Stimulated activated CD4-positive, alpha-beta T cell treated with anti-CD3 and anti-CD28 coated beads, Interleukin-15, amount 100 ng/mL, for 24 hours (primary cell): ENCODE measurements at places on chromosomes 16 and 17.

DNA sequence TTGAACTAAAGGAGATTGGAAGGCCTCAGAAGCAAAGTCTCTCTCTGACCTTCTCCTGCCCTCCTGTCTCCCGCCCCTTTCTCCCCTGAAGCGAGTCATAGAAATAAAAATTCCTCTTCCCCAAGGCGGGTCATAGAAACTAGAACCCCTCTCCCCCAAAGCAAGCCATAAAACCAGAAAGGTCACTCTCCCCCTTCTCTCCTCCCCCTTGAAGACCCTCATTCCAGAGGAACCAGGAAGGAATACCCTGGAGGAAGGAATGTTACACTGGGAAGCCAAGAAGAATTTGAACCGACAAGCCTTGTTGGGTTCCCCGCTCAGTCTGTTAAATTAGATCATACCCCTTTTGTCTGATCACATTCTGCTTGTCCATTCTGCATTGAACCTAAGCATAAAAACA is 2.7 kb upstream of the GJC1 start:
- no peak for DNase-seq

GRCh38 chr17:19728084-19728495 is 11.7 kb upstream of the SLC47A2 start:
- no peak for DNase-seq

GRCh38 chr16:65843941-65844340 is 522.5 kb upstream of the CDH5 start:
- DNase-seq: no peak

DNA sequence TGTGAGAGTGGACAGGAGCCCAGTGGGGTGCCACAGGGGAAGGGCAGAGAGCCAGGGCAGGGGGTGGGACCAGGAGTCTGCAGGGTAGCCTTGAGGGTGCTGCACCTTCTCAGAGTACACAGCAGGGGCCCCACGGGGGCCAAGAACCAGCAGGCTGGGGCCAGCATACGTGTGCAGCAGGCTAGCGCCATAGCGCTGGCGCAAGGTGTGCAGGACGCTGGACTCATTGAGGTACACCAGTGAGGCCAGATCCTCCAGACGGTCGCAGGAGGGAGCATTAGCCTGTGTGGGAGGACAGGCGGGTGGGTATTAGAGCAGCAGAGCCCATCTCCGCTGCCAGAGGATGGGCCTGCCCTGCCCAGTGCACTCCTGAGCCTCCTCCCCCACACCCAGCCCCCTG is 58.8 kb downstream of the MYO18A start:
- DNase-seq: no peak

GRCh38 chr16:76541070-76541469 is 263.9 kb downstream of the CNTNAP4 start:
- no peak for DNase-seq

DNA sequence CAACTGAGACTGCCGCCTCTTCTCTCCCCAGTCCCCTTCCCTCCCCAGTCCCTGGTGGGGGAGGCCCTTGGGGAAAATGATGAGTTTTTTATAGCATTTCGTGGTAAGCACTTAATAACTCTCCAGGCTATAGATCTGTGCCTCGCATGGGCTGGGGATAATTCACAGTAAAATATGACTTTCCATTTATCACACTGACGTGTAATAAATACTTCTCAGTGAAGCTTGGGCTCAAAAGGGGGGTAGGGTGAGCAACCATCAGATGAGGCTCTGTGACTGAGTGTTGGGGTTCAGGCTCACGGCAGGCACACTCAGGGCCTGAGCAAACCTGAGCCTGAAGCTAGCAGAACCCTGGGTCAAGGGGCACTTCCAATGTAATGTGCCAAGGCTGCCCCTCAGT is 101.6 kb downstream of the CCT6B start:
- DNase-seq: peak; percentile 28

GRCh38 chr16:50532576-50532975 is 15.6 kb upstream of the NKD1 start:
- DNase-seq: no peak

DNA sequence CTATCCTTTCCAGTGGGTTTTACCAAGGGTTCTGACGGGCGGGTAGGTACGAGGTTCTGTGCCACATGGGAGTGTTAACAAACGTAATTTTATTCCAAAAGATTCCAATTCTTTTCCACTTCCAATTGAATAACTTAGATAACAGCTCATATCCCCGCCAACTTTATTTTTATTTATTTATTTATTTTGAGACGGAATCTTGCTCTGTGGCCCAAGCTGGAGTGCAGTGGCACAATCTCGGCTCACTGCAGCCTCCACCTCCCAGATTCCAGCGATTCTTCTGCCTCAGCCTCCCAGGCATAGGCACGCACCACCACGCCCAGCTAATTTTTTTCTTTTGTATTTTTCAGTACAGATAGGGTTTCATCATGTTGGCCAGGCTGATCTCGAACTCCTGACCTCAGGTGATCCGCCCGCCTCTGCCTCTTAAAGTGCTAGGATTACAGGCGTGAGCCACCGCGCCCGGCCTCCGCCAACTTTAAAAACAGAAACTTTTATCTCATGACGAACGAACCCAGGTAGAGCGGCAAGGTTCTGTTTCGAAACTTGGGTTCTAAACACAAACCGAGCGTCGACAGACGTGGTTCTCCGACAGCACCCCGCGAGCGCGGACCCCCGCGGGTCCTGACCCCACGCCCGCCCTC is 613 bp downstream of the ECI1 start:
- peak; percentile 59 for DNase-seq

DNA sequence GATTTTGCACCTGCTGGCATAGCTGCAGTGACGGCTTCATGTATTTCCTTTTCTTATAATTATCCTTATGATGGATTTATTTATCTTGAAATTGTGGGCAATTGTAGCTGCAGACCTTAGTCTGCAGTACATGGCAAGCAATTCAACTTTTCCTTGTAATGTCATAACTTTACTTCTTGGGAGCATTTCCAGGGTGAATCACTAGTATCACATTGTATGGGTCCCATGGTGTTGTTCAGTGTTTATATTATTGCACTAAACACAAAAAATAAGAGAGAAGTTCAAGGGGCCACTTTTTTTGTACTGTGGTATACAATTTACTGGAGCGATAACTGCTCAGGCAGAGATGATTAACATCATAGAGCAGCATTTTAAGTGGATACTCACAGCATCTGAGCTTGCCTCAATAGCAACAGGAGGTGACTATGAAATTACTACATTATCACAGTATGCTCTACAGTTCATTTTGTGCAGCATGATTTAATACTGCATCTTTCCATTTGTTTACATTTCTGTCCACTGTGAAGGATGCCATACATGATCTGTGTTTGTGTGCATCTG is 169.5 kb downstream of the STX8 start:
- DNase-seq: no peak

DNA sequence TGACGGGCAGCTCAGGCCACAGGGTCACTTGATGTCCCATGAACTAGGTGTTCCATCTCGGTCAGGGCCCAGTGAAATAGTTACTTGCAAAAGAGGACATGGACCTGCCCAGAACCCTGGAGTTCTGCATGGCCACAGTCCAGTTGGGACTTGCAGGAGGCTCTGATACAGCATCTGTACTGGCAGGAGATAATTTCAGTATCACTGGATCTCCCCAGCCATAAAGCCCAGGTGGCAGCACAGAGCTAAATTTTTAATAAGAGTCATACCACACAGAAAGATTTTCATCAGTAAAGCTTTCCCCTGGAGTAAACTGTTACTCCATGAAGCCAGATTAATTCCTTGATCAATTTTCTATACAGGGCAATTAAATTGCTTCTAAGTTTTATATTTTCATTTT is 18.0 kb upstream of the SLC16A5 start:
- DNase-seq: no peak

GRCh38 chr17:16217002-16217635 is at the start of gene PIGL:
TSS of gene PIGL (plus strand) at chr17:16217210. CDS start at chr17:16217227, 17 bp downstream.
- peak; percentile 92 for DNase-seq

DNA sequence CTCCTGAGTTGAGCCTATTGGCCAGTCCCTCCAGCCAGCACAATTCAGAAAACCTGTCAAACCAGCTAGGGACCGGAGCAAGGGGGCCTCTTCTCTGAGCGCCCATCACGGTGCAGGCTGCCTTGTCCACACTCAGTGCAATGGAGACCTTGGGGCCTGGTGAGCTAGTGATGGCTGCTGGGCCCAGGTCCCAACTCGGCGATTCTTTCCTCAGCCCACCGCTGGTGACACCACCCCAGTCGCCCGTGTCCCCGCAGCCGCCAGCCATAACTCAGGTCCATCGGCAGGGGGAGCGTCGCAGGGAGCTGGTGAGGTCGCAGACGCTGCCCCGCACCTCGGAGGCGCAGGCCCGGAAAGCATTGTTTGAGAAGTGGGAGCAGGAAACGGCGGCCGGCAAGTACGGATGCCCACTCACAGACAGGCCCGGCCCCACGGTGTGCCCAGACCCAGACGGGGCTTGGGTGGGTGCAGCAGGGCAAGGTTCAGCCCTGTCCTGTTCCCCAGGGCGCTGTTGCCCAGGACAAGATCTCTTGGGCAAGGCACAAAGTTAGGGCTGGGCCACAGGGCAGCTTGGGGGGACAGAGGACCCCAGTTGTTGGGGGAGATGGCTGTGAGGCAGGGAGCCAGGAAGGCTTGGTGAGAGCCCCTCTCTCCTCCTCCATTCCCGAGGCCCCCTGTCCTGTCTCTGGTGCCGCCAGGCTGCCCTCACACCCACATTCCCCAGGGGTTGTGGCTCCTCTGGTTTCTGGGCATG is 10.8 kb downstream of the SMTNL2 start:
- DNase-seq: peak; percentile 66

DNA sequence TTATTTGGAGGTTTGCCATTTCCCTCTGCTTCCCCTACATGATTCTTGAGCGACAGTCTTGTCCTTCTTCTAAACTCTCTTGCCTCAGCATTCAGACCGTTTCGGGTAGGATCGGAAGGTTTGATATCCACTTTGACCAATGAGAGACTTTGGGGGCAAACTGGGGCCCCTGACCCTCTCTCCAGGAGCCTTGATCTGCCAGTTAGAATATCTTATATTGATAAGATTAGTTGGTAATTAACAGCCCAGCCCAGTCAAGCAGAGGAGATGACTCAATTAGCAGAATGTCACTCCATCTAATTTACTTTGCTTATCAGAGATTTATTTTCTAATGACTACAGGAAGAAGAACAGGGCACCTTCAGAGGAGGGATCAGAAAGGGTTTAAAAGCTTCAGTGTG is 532.8 kb downstream of the XYLT1 start:
- no peak for DNase-seq

- DNase-seq: no peak
These were observed 496.9 kb upstream of the ZFHX3 start for GRCh38 chr16:73544826-73545225.

- DNase-seq: no peak
These were observed 37.7 kb downstream of the BAHCC1 start for GRCh38 chr17:81432941-81433340.

- DNase-seq: no peak
These were observed 74.8 kb upstream of the CLEC18B start for GRCh38 chr16:74496054-74496453.

DNA sequence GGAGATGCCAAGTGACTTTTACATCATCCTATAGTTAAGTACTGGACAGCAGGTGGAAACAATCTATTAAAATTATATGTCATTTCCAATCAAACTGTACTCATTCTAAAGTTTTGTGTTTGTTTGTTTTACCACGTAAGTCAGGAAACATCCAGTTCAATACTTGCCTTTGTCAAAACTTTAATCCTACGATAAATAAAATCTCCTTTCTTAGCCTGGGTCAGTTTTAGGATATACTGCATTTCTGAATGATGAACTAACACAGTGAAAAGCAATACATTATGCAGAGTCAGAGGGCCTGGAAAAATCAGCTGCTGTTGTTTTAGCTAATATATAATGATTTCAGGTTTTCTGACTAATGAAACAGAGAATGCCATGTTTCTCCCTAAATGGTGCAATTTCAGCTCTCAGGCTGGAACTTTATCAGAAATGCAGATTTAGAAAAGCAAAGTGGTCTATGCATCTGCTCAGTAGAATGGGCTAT is 756.4 kb downstream of the CDH11 start:
- DNase-seq: no peak

- DNase-seq: peak; percentile 70
These were observed at the start of gene ORAI3 for GRCh38 chr16:30948667-30949649. TSS of gene ORAI3 (plus strand) at chr16:30949068. CDS start at chr16:30949290, 222 bp downstream.

DNA sequence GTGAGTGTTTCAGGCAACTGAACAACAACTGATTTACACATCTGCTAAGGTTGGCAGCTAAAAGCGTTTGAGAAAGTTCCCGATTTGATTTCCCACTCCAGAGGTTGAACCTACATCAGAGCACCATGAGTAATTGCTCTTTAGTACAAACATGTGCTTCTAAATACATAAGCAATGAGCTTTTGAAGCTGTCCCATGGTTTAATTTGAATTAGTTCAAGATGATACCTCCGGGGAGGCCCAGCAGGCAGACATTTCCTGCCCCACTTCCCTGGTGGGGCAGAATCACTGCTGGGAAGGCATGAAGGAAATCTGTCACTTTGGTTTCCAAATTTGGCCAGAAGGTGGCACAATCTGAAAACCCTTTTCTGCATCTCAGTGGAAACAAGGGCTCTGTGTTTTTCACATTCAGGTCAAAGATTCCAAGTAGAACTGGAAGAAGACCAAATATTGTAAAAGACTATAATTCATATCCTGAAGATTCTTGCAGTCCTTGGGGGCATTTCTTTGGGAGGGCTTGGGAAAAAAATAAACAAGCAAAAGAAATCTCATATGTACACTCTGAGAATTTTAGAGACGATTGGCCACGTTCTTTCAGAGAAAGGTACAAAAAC is 176.2 kb upstream of the FAM20A start:
- DNase-seq: peak; percentile 12

DNA sequence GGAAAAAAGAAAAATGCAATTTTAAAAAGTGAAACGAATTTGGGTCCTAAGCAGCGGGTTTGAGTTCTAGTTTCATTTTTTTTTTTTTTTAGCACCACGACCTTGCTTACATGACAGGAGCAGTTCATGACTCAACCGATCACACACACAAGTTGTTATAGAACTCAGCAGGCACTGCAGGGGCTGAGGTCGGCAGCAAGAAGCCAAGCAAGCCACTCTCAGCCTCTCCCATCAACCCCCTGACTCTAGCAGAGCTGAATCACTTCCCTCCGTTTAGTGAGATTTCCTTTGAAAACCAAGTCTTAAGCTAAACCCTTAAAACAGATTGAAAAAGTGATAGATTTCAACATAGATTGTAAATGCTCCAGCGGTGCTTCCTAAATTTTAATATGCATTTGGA is 520.8 kb downstream of the HAPSTR1 start:
- no peak for DNase-seq
